ENCODE measurements at places on chromosomes 7 and 10.

GRCh38 chr7:101554584-101555268 lies 74.4 kb downstream of the MYL10 start:
- no peak for DNase-seq

GRCh38 chr10:16182144-16182543 lies 254.7 kb upstream of the PTER start:
- DNase-seq: no peak

- DNase-seq: no peak
Measured at GRCh38 chr10:17831896-17832295, 22.7 kb downstream of the MRC1 start.

- DNase-seq: no peak
Measured at GRCh38 chr7:1639071-1639470, 31.0 kb upstream of the ELFN1 start.

GRCh38 chr10:47260505-47261111 lies 39.4 kb upstream of the GDF10 start:
- no peak for DNase-seq
